ENCODE measurements at places on chromosomes 3 and 15.

GRCh38 chr3:53180305-53181023 lies 19.5 kb downstream of the PRKCD start:
- no peak for DNase-seq

DNA sequence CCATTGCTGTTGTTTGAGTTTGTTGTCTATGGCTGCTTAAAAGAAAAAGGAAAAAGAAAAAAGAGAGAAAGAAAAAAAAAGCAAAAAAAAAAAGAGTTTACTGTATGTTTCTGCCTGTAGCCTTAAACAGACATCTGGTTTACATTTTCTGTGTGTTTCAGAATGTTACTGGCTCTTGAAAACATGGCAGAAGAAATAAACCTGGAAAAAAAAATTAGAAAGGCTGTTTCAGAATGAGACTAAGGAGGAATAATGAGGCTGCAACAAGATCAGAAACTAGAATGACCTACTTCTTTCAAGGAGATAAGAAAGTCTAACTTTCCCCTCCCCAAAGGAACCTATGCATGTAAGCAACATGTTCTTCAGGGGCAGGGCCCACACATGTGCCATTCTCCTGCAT lies 292.1 kb downstream of the DIPK2A start:
- DNase-seq = no peak

DNA sequence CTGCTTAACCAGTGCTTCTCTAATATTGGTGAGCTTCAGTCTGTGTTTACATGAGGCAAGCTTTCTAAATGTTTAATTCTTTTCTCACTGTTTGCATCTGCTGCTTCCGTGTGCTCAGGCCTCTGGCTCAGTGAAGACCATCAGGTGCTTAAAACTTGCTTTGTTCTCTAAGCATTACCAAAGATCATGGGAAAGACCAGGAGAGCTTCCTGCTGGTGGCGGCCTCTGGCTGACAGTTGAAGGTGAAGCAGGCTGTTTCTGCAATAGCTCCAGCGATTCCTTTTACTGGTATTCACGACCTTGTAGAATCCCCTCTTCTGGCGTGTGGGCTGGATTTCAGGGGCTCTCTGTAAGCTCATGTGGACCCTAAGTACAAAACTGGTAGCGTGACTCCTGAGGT lies 45.1 kb downstream of the EDEM1 start:
- DNase-seq = no peak

DNA sequence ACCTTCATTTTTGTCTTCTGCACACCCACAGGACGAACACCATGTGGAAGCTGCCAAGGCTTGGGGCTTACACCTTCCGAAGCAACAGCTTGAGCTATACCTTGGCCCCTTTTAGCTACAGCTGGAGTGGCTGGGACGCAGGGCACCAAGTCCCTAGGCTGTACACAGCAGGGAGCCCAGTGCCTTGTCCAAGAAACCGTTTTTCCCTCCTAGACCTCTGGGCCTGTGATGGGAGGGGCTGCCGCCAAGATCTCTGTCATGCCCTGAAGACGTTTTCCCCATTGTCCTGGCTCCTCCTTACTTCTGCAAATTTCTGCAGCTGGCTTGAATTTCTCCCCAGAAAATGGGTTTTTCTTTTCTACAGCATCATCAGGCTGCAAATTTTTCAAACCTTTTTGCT lies 7.8 kb downstream of the CNTN4 start:
- no peak for DNase-seq

DNA sequence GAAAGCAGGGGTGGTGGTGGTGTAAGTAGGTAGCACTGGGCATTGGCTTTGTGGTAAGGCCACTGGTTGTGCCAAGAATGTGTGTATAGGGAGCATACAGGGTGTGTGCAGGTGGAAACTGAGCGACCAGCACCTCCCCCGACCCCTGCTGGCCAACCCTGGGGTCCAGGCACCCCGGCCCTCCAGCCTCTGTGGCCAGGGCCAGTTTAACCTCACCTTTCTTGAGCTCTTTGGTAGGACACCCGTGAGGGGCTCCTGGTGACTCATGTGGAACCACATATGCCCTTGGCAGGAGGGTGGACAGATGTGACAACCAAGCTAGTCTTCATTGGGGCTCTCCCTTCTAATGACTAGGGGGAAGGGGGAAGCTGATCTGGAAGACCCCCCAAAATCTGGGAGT lies 19.5 kb downstream of the SHF start:
- DNase-seq = no peak

GRCh38 chr3:124860599-124860998 lies 26.6 kb downstream of the ITGB5 start:
- DNase-seq = peak; percentile 94

DNA sequence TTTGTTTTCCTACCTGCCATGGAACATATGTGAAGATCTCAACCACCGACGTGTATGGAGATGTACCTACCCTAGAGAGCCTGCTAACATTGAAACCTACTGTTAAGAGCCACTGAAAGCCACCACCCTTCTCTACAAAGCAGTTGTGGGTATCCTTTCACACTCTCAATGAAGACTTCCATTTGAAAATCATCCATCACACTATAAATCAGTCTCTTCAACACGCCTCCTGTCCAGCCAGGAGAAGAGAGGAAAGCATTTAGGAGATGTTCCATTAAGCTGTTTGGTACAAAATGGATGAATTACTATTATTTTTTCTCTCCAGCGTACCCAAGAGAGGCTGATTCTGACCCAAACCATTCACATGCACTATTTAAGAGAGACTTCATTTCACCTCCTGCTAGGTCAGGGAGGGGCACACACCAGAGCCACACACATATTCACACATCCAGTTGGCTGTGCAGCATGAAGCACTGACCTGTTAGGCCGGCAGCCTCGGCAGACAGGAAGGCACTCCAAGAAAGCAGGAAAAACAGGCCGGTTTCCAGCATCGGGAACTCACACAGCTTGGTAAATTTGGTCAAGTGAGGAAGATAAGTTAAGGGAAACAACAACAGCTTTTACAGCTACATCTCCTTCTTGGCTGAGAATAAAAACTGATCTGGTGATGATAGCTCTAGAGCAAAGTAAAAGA lies 274.5 kb downstream of the SLC9A9 start:
- DNase-seq = no peak

DNA sequence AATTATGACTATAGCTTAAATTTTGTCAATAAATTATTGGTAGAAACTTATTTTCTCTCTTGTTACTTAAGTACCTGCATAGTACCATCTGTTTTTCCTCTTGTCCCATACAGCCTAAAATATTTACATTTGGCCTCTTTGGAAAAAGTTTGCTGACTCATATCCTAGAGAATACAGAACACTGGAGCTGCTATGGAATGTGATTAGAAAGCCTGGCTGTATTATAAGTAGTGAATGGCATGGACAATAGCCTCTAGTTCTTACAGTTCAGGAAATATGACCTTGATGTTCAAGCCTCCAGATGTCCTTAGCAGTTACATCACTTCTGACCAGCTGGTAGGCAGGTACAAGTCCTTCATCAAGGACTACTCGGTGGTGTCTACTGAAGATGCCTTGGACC lies 28.3 kb downstream of the ST8SIA2 start:
- DNase-seq = peak; percentile 16

DNA sequence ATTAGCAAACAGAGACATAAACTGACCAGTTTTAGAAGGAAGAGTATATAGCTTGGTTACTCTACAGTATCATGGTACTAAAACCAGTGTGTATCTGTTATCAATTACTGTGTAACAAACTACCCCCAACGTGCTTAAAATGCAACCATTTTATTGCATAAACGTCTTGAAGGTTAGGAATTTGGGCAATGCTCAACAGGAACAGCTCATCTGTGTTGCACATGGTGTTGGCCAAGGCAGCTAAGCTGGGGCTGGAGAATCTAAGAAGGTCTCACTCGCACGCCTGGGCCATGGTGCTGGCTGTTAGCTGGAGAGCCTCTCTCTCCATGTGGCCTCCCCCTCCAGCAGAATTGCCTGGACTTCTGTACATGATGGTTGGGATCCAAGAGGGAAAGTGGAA lies 81.2 kb upstream of the THBS1 start:
- DNase-seq = no peak

- DNase-seq = no peak
Observed at GRCh38 chr15:68209735-68210408, 4.7 kb upstream of the CALML4 start.

- DNase-seq = no peak
Observed at GRCh38 chr3:50316657-50317242, 5.8 kb downstream of the HYAL2 start.

- DNase-seq = no peak
Observed at GRCh38 chr3:7070461-7070860, 209.5 kb downstream of the GRM7 start.

DNA sequence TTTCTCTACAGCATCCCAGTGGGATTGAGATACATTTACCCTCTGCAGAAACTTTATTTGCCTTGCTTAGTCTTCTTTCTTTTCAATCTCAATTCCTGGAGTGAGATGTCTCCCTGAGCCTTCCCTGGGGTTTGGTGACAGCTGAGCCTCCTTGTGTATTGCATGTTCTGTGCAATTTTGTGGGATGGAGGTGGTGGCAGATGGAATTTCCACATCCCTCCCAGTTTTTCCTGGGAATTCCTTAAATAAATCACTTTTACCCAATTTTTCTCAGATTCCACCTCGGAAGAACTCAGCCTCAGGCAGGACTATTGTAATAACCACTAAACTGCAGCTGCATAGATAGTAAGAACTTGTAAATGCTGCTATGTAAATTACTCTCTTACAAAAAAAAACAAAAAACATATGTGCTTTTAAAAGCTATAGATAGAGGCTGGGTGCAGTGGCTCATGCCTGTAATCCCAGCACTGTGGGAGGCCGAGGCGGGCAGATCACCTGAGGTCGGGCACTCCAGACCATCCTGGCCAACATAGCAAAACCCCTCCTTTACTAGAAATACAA lies 88.5 kb upstream of the ABHD17C start:
- DNase-seq = no peak

- no peak for DNase-seq
Observed at GRCh38 chr3:122377975-122378374, 5.1 kb downstream of the MIX23 start.

- peak; percentile 35 for DNase-seq
Observed at GRCh38 chr15:73240866-73241499, 127.8 kb downstream of the HCN4 start.
